ENCODE measurements at places on chromosomes 16 and 17. TPM values are rescaled to one million over a fixed set of nuclear protein-coding genes. Genes with fewer than 3 reads are reported as not detected.

FXR2 gene
- total RNA-seq, result 32.7 TPM

CARD14 gene
- 3.9 TPM for total RNA-seq

NOD2 gene
- 6.5 TPM for total RNA-seq

DNAH3 gene
- total RNA-seq, result 1.4 TPM

VKORC1 gene
- total RNA-seq, result 112 TPM

PRSS8 gene
- total RNA-seq, result 3.6 TPM

TBC1D3 gene
- total RNA-seq, result 2.2 TPM

HS3ST3A1 gene
- total RNA-seq, result 4.1 TPM

NPTX1 gene
- 0.48 TPM for total RNA-seq

FOXC2 gene
- total RNA-seq, result 1.2 TPM

SDR42E2 gene
- not detected for total RNA-seq

PRAC1 gene
- not detected for total RNA-seq

KRT40 gene
- not detected for total RNA-seq

TNFSF13 gene
- 7.7 TPM for total RNA-seq

C16orf96 gene
- total RNA-seq, result 0.48 TPM

SOX9 gene
- 1.2 TPM for total RNA-seq

CTRL gene
- 0.48 TPM for total RNA-seq

SSTR5 gene
- total RNA-seq, result not detected

NETO2 gene
- 14.7 TPM for total RNA-seq

MT1F gene
- 6.5 TPM for total RNA-seq

All from umbilical cord (tissue), 2 donors.